Stimulated activated CD8-positive, alpha-beta memory T cell treated with anti-CD3 and anti-CD28 coated beads, Interleukin-2, amount 100 ng/mL, for 48 hours (primary cell): ENCODE measurements at places on chromosomes 4 and X.

- no peak for DNase-seq
Measured at GRCh38 chr4:2366252-2367192, 51.9 kb downstream of the ZFYVE28 start.

- peak; percentile 22 for DNase-seq
Measured at GRCh38 chrX:120308959-120309872, 2.0 kb downstream of the TMEM255A start.

DNA sequence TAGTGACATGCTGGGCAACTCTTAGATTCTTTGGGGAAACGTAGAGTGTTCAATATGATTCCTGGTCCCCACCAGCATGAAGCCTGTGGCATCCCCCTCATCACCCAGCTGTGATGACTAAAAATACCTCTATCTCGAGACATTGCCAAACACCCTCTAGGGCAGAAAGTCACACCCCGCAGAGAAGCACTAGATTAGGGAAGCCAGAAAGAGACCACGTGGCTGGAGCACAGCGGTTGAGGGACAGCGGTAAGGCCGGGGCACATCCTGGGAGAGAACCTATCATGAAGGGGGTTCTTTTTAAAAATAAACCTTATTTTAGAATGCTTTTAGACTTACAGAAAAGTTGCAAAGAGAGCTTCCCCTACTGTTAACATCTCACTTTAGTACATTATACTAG, 11.0 kb downstream of the FAT1 start:
- no peak for DNase-seq

GRCh38 chr4:100828986-100829685, 311.3 kb upstream of the EMCN start:
- no peak for DNase-seq

- no peak for DNase-seq
Measured at GRCh38 chr4:10500776-10501175, 43.5 kb upstream of the ZNF518B start.

GRCh38 chr4:1381944-1382541, 24.2 kb downstream of the NKX1-1 start:
- DNase-seq: no peak

DNA sequence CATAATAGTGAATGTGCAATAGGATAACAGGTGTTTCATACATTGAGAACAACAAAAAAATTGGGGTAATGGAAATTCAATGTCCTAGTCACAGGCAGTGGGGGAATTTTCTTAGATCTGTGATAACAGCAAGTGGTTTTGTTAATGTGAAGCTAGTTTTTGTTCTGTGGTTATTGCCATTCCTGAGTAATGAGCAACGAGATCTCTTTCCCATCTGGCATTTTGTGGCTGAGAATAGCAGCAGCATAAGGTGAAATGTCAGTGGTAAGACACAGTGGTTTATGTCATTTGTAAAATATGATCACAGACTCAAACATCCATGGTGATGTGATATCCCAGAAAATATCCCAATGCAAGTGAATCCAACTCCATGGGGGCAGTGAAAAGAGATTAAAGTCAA, 497.5 kb downstream of the KCNIP4 start:
- DNase-seq: no peak

DNA sequence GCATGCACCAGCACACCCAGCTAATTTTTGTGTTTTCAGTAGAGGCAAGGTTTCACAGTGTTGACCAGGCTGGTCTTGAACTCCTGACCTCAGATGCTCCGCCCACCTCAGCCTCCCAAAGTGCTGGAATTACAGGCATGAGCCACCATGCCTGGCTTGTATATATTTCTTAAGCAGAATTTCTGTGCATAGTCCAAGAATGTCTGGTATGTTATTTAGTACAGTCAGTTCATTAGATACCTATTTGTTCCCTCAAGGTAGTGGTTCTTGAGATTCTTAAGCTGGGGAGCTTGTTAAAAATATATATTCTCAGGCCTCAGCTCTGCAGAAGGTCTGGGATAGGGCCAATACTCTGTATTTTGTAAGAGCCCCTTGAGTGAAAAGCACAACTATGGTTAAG, 4.6 kb upstream of the SERTM2 start:
- DNase-seq: no peak

DNA sequence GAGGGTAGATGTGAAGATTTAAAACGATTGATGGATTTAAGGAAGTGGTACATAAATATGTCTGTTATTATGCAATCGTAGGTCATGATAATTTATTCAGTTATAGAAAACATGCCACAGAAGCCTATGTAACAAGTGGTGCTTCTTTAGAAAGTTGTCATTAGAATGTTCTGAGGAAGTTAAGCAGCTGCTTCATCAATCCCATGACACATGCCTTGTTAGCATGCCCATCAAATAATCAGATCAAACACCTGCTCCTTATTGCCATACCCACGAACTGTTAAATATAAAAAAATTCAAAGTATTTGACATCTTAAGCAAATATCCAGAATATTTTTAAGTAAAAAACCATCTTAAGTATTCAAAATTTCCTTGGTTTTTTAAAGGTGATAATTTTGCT, 76.4 kb upstream of the MYOZ2 start:
- no peak for DNase-seq

- no peak for DNase-seq
Measured at GRCh38 chr4:178196751-178197374, 754.6 kb upstream of the AGA start.

GRCh38 chr4:140300271-140300970, 73.0 kb upstream of the SCOC start:
- DNase-seq: no peak

- no peak for DNase-seq
Measured at GRCh38 chr4:142339053-142339452, 507.0 kb downstream of the INPP4B start.

DNA sequence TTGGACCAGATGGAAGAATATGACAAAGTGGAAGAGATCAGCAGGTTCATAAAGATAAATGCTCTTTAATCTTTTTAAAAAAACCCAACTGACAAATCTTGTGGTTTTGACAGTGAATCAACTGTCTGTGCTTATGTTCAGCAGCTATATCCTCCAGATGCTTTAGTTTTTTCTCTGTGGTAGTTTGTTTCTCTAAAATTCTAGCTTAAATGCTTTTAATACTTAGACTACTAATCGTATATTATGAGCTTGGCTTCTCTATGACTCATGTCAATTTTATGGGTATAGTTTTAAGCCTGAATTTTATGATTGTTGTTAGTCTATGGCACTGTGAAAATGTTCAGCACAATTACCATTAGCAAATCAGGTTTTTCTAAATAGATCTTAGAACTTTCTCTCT, 12.9 kb downstream of the HHIP start:
- no peak for DNase-seq

DNA sequence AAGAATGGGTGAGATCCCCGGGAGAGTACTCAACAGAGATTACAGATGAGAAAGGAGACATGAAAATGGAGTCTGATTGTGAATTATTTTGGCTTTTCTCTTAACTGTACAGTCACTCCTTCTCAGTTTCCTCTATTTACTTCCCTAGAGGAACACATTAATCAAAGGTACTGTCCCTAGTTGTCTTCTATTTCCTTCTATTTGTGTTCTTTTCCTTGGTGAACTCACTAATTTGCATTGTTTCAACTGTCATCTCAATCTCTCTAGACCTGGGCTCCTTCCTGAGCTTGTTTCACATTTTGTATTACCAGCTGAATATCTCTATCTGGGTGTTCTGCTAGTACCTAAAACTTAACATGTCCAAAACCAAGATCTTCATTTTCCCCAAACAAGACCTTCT, 59.8 kb downstream of the ABCB7 start:
- DNase-seq: no peak

GRCh38 chr4:34046580-34046979, 2197.7 kb downstream of the ARAP2 start:
- no peak for DNase-seq

GRCh38 chr4:30837131-30837539, 117.0 kb downstream of the PCDH7 start:
- DNase-seq: no peak

- DNase-seq: no peak
Measured at GRCh38 chrX:41449615-41450014, 2.5 kb downstream of the NYX start.

DNA sequence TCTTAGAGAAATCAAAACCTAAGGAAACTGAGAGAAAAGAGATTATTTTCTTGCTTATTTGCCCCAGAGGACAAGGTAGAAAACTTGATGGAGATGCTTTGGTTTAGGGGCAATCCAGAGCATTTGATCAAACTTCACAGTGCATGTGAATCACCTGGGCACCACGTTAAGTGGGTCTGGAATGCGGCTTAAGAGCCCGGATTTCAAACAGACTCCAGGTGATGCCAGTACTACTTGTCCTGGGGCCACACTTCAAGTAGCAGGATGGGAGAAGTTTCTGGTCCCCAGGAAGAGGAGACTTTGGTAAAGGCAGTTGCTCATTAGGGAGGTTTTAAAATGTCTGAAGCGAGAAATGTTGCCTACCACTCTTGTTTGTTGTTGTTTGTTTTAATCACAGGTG, 51.8 kb downstream of the PHOX2B start:
- no peak for DNase-seq

DNA sequence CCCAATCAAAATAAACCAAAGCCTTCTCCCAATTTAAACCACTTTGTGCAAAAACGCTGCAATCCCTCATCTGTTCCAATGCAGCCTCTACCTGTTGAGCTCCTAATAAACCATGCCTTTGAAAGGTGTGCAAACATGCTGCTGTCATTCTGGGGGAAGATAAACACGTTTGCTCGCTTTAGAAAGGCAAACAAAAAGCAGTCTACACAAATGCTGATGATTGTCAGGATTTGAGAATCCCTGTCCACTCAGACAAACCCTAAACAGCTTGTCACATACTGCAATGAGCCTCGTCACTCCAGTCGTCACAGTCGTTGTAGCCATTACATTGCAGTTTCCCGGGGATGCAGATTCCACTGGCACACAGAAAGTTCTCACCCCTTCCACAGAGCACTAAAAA, 145.2 kb downstream of the CORIN start:
- DNase-seq: no peak

- DNase-seq: no peak
Measured at GRCh38 chr4:55032788-55033187, 92.6 kb downstream of the KDR start.

GRCh38 chr4:125486351-125486750, 171.6 kb downstream of the FAT4 start:
- no peak for DNase-seq

DNA sequence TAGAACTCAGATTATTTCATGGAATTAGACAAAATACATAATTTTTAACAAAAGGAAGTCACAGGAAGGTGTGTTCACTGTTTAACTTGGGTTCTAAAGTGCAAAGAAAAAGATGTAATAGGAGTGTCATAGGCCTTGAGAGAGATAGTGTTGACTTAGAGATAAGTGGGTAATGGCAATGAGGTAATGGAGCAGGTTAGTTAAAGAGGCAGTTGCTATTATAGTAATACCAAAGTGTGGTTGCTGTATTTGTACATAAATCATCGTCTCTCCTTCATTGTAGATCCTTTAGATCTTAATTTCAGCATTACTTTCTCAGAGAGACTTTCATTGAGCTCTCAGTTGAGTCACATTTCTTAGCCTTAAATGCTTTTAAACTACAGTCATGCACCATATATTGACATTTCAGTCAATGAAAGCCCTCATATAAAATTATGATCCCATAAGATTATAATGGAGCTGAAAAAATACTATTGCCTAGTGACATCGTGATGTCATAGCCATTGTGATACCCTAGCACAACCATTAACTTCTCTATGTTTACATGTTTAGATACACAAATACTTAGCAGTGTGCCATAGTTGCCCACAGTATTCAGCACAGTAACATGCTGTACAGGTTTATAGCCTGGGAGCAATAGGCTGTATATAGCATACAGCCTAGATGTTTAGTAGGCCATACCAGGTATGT, 245.4 kb downstream of the ADGRL3 start:
- DNase-seq: no peak

GRCh38 chr4:16995451-16995850, 97.0 kb upstream of the LDB2 start:
- DNase-seq: no peak
